ENCODE measurements at places on chromosomes 4 and X. TPM values are rescaled to one million over a fixed set of nuclear protein-coding genes. Genes with fewer than 3 reads are reported as not detected.

Gene MAD2L1
- 40.8 TPM for polyA plus RNA-seq

Gene MAOA
- 15.7 TPM for polyA plus RNA-seq

DNA sequence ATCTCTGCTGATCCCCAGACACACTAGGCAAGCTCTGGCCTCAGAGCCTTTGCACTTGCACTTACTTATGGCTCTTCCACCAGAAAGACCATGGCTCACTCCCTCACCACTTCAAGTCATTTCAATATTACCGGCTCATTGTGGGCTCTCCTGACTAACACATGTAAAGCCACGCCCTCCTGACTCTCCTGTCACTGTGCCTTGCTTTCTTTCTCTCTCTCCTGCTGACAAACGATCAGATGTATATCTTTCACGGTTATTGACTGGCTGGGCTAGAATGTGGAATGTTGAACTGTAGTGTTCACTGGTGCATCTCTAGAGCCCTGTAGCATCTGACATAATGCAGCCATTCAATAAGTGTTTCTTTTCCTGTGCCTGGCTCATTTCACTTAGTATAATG, 425.1 kb downstream of the RAB28 start:
- no peak for DNase-seq

Gene PDLIM3
- 7.3 TPM for polyA plus RNA-seq

GRCh38 chrX:76454456-76454927, 27.0 kb downstream of the MAGEE1 start:
- peak; percentile 4 for DNase-seq

- no peak for DNase-seq
Observed at GRCh38 chrX:127439676-127440075, 612.5 kb downstream of the ACTRT1 start.

GRCh38 chrX:12977761-12978204, 2.9 kb downstream of the TMSB4X start:
- DNase-seq: no peak

GRCh38 chr4:111635646-111636045, 509.6 kb upstream of the FAM241A start:
- no peak for DNase-seq

DNA sequence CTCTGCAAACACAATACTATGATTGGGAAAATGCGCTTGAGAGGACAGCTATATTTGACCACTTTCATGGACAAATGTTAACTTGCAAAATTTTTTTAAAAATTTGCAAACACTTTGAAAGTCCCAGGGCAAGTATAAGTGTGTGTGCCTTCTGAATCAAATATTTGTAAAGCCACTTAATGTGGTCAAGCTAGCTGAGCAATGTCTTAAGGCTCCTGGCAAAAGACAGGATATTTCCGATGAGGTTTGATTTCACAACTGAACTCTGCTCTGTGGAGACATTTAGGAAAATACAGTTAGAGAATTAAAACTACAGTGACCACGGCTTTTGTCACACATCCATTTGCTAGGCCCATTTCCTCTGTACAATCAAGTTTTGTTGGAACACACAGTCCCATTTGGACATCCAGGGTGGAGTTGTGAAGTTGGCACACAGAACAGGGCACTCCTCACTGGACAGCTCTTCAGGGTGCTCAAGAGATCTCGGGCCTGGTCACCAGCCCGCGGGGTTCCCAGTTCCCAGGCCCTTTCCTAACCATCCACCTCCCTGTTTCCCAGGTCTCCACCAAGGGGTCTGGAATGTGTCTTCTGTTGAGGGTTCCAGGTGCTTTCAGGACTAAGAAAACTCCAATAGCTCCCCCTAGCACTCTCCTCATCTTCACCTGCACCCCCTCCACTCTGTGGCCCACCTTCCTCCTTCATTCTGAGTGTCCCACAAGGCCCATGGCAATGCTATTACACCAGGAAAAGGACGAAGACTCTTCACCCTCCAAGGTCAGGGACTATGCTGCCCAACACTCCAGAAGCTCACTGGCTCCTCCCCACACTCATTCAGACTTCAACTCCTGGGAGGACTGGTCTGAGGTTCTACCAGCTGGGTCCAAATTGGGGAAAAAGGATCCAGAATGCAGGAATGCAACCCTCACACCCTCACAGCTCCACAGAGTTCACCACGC, 41.9 kb downstream of the XAGE2 start:
- DNase-seq: no peak

DNA sequence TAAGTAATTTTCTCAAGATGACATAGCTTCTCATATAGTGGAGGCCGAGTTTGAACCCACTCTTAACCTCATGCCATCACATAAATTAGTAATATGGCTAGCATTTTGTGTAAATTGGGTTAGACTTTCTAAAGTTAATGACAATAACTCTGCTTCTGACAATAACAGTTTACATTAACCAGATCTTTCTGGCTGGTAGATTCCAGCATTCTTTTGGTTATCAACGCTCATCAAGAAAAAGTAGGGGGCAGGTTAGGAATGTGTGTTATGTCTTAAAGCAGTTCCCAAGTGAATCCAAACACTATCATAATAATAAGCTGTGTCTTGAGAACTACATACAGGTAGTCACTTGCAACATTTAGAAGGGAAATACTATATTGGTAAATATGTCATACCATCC, 162.5 kb downstream of the PRDM5 start:
- no peak for DNase-seq

All from renal cortex interstitium (tissue), 15 donors.